ENCODE measurements at places on chromosomes 1 and 21. TPM values are rescaled to one million over a fixed set of nuclear protein-coding genes. Genes with fewer than 3 reads are reported as not detected.

The ANKRD65 gene
- total RNA-seq = not detected

The ACTN2 gene
- total RNA-seq = not detected

The UBL4B gene
- 0.47 TPM for total RNA-seq

The SPATA1 gene
- not detected for total RNA-seq

The TTC24 gene
- total RNA-seq = 7.8 TPM

The SLAMF8 gene
- total RNA-seq = not detected

The RBP7 gene
- total RNA-seq = not detected

The BCL2L15 gene
- 0.48 TPM for total RNA-seq

The SYCP1 gene
- not detected for total RNA-seq

The ANKRD35 gene
- 0.11 TPM for total RNA-seq

DNA sequence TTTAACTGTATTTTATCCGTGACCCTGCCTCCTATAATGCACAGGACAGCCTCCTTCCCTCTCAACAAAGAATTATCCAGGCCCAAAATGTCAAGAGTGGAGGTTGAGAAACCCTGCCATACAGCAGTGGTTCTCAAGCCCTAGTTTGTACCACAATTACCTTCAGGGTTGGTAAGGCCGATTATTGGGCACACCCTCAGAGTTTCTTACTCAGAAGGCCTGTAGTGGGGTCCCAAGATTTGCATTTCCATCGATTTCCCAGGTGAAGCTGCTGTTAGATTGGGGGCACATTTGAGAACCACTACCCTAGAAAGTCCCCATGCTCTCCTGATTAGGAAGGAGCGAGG lies 400 bp upstream of the PGBD2 start:
- DNase-seq = no peak

DNA sequence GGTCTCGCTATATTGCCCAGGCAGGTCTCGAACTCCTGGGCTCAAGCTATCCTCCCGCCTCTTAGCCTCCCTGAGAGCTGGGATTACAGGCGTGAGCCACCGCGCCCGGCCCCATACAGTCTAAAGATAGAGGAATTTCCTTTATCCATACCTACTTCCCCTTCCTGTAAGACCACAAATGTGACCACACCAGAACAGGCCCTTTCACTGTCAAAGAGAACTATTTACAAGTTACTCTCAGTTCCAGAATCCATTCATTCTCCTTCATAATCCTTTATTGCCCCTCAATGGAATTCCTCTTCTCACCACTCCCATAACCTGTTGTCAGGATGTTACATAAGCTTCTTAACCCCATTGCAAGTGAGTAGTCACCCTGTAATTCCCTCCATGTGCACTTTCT lies 26.3 kb upstream of the SLC5A9 start:
- DNase-seq = no peak

GRCh38 chr21:39050841-39051587 lies 132.2 kb downstream of the PSMG1 start:
- peak; percentile 15 for DNase-seq

- no peak for DNase-seq
Measured at GRCh38 chr1:64038119-64038518, 165.3 kb upstream of the UBE2U start.

DNA sequence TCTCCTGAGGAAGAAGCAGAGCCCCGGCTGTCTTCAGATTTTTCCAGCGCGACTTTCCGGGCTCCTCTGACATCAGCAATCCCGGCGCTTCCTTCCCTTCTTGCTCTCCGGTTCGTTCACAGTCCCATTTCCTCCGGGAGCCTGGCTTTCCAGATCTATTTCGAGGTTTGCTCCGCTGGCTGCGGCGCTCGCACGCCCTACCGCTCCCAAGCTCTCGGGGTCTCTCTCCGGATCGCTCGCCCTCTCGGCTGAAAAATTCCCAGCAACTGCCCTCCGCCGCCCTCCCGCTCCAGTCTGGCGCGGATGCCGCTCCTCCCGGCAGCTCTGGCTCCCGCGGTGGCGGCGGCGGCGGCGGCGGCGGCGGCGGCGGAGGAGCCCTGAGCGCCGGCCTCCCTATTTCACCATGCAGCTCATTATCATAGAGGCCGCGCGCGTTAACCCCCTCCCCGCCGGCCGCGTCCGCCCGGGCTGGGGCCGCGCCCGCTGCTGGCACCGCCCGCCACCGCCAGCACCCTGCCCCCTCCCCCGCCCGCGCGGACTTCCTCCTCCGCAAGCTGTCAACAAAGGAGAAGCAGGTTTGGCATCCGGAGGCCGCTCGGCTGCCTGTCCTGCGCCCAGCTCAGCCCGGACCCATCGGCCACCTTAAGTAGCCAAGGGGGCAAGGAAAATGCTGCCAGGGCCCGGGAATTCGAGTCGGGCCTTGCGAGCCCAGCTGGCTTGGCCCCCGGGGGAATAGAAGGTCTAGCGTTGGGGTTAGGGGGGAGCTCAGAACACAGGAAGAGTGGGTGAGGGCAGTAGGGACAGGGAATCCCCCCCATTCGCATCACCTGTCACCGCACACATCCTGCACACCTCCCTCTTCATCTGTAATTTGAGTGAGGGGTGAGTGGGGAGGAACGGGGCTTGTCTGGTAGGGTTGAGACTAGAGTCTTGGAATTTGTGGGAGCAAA lies at the start of gene PLXNA2:
Gene PLXNA2, minus strand, starts transcription at position 418 of the 950 bp plus-strand sequence. CDS start 26,462 bp downstream, outside the sequence.
- peak; percentile 76 for DNase-seq
